ENCODE measurements at places on chromosomes 6 and 20. TPM values are rescaled to one million over a fixed set of nuclear protein-coding genes. Genes with fewer than 3 reads are reported as not detected.

DNA sequence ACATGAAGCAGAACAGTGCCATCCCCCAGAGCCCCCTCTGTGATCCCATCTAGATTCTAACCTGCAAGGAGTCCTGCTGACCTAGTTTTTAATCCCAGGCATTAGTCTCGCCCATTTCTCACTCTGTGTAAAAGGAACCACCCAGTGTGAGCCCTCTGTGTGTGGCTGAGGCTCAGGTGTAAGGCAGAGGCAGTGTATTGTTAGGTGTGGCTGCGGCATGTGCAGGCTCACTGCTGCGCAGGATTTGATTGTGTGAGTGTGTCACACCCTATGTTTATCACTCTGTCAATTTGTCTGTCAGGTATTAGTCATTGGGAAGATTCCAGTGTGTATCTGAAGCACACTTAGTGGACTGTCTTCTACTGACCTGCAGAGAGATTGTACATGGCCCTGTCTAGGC is 13.7 kb upstream of the CST8 start:
- no peak for DNase-seq

DNA sequence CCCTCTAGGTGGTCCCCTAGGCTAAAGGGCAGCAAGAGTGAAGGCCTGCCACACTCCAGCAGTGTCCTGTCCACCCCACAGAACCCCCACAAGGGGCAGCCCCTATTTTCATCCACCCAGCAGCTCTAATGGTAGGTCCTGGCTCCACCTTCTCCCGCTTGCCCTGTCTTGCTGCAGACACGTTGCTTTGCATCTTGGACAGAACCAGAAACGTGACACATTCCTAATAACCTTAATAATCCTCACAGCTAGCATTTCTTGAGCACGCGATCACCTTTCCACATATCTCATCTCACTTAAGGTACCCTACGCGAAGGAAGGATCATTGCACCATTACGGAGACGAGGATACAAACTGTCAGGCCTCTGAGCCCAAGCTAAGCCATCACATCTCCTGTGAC is 11.7 kb upstream of the SLC22A23 start:
- no peak for DNase-seq

DNA sequence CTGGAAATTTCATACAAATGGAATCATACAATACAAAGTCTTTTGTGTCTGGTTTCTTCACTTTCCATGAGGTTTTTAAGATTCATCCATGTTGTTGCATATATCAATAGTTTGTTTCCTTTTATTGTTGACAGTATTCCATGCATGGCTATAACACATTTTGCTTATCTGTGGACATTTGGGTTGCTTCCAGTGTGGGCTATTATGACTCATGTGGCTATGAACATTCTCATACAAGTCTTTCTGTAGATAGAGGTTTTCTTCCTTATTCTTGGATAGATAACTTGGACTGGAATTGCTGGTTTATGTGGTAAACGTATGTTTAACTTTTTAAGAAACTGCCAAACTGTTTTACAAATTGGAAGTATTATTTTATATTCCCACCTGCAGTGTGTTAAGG is 30.0 kb upstream of the KIF6 start:
- DNase-seq: no peak

DNA sequence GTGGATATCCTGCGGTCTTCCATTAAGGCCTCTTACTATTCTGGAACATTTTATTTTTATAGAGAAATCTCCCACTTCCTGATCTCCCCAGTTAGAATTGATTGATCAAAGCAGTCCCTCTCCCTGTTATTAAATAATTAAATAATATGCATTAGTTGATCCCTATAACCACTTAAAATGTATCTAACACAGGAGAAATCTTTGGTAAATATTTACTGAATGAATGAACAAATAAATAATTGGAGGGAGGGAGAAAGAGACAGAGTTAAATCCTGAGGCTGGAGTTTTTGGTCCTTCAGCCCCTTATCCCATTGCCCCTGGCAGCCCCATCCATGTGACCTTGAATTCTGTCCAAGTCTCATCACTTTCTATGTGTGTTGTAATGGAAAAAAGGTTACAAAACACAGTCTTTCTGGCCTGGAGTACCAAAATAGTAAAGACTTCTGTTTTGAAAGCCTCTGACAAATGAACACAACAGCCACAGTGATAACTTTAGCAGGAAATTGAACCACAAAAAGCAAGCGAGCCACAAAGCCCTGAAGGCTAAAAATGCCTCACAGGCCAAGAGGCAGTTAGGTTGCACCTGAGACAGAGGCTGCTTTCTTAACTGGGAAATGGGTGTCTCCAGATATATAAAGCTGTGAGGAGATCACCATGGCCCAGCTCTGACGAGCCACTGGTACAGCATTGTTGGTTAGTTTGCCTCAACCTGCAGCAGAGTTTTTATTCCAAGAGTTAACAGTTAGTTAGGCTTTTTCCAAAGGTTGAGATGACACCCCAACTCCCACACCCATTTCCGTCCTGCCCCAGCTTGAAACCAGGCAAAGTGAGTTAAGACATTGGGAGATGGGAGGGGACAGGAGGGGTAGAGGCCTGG is 11.3 kb downstream of the NT5E start:
- DNase-seq: no peak

DNA sequence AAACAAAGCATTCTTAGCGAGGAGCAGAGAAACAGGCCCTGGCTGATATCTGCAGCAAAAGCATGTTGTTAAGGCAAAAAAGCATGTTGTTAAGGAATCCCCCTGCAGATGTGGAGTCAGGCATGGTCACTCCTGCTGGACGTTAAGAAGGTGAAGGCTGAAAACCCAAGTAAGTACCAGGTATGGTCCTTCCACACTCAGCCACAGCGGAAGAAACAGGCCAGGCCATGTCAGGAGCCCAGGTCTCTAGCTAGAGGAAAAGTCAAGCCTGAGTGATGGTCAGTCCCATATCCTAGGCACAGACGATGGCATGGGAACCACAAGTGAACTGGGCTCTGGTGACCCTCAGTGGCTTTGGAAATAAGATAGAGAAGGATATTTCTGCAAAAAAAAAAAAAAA is 32.5 kb upstream of the MAS1L start:
- DNase-seq: no peak

The TULP1 gene
- not detected for polyA plus RNA-seq

DNA sequence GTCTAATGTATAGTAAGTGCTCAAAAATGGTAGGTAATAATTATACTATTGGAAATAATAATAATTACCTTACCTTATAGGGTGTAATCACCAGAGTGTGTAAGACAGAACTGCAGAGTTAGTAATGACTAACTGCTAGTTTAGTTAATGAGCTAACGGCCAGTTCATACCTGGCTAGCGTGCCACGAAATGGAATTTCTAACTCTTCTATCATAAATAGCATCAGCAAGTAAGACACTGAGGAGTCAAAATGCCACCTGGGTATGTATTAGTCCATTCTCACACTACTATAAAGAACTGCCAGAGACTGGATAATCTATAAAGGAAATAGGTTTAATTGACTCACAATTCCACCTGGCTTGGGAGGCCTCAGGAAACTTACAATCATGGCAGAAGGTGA is 63.4 kb upstream of the CEP85L start:
- no peak for DNase-seq

DNA sequence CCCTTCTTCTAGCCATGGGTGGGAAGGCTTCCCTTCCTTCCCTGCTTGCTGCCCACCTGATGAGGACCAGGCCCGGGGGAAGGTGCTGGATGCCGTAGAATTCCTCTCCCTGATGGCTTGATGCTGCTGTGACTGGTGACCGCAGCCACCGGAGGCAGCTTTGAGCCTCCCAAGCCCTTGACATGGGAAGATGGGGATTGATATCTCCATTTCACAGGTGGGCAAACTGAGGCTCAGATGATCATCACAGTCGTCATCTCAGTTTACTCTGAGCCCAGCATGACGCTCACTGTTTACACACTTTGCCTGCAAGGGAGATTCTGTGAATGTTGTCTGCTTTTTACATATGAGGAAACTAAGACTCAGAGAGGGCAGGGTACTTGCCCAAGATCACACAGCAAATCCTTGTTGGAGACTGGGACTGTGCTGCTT is 43.9 kb downstream of the SRC start:
- DNase-seq: no peak

- no peak for DNase-seq
Measured at GRCh38 chr20:52948491-52948890, 23.7 kb upstream of the TSHZ2 start.

The MMP24 gene
- polyA plus RNA-seq: 33.3 TPM

The ARFGEF3 gene
- 0.15 TPM for polyA plus RNA-seq

DNA sequence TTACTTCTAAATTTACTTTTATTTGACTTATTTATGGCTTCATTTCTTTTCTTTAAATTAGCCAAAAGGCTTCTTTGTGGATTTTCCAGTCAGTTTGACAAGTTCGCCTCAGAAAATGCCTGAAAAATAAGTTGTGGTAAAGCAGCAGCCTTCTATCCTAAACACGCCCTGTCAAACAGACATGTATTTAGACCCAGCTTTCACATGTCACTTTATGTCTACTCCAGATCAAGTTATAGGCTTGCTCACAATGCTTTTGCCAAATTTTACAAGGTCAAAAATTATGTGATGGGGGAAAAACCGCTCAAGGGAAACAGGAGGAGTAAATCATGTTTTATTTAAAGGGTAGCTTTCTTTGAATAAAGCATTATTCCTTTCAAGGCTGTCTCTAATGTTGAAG is 615.0 kb downstream of the HDGFL1 start:
- DNase-seq: no peak

GRCh38 chr20:37344506-37345338 is 1.2 kb upstream of the SRC start:
- DNase-seq: peak; percentile 85

DNA sequence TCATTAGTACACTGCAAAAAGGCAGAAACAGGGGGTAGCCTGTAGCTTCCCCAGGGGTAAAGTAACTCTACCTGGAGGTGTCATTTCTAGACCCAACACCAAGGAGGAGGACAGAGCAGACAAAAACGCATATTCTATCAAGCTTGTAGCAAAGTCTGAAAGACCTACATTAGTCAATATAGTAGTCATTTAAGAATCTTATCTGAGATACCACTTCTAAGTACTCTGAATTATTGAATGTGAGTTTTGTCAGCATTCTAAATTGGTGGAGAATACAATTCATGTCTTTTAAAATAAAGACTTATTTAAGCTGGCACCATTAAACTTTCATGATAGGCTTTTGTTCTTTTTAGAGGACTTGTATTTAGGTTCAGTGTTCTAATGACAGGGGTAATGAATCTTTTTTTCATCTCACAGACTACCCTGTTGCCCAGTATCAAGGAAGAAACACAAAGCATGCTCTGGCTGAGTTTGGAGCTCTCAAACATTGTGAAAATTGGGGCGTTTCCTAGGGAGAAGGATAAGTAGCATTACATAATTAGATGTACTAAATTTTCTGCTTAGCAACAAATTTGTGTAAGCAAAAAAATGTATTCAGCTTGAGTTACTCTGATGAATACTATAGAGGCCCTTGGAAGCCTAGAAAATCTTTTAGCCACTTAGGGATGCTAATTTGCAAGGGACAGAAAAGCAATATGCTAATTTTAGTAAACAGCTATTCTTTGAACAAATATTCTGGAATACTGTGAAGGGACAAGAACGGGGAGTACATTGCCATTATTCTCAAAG is 255.4 kb upstream of the HSF2 start:
- DNase-seq: no peak

The TRIM40 gene
- 0.05 TPM for polyA plus RNA-seq

The SPATA25 gene
- 0.77 TPM for polyA plus RNA-seq

DNA sequence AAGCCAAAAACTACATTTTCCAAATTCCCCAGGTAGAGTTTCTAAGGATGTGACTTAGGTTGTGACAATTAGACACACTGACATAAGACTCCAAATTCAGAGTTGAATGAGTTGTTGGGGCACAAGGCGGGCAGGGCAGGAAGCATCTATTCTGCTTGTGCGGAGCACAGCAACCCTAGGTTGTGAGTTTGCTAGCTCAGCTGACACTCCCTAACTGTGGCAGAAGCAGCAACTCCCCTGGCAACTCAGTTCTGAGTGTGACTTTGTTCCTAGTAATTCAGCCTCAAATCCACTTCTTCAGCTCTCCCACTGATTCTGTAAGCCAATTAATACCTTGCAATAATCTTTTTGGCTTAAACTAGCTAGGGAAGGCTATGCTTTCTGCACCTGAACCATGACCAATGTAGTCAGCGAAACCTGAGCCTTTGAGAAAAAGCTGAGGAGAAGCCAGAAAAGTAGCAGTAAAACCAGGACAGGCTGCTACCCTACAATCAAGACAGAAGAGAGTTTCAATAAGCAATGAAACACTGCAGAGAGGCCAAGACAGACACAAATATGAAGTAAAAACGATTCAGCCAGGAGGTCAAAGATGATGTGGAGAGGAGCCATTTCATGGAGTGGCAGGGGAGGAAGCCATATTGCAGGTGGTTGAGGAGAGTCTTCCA is 30.0 kb upstream of the PAQR8 start:
- no peak for DNase-seq

- DNase-seq: no peak
Measured at GRCh38 chr6:148771212-148771601, 24.4 kb downstream of the UST start.

DNA sequence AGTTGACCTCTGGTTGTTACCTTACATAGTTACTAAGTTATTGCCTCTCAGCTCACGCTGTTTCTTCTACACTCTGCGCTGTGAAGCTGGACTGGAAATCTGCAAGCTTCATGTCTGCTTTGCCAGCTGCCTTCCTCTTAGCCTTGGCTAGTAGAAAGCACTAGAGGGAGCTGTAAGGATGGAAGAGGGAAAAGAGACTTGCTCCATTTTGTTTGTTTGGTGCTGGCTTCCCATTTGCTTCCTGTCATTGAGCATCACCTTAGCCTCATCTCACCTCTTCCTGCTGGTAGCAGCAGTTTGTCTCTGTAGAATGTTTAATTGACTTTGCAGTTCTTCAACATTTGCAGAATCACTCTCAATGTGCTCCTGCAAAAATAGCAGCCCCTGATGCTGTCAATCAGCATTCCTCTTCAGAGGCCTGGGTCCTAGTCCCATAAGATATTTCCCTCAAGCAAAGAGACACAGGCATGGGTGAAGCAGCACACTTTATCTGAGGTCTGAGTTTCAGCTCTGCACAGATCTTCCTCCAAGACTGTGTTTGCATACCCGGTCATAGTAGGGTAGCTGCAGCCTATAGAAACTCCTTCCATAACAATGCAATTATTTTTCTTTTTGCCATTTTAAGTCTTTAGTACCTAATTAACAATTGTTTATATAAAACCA is 302.2 kb upstream of the EPHA7 start:
- DNase-seq: peak; percentile 38

The NHSL1 gene
- 0.99 TPM for polyA plus RNA-seq

- DNase-seq: no peak
Measured at GRCh38 chr20:16432466-16433292, 140.6 kb downstream of the KIF16B start.
